ENCODE measurements at places on chromosomes 4 and X. TPM values are rescaled to one million over a fixed set of nuclear protein-coding genes. Genes with fewer than 3 reads are reported as not detected.

- no peak for DNase-seq
These were observed 239.4 kb upstream of the CTSO start for GRCh38 chr4:156193106-156193505.

Gene ZNF595
- 9.9 TPM for total RNA-seq

DNA sequence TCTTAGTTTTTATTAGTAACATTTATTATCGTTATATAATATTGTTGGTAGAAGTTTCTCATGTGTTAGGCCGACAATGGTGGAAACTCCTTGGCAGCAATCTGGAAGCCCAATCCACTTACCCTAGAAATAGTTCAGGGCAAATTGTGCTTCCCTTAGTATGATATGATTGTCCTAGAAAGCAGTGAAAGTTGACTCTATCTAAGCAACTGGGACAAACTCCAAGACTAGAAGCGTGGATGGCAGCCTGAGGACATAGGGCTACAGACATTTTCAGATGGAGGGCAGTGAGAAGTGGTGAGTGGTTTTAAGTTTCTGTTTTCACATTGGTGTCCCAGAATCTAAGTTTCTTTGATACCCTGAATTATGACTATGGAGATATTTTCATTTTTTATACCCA lies 63.3 kb upstream of the TRPC3 start:
- no peak for DNase-seq

DNA sequence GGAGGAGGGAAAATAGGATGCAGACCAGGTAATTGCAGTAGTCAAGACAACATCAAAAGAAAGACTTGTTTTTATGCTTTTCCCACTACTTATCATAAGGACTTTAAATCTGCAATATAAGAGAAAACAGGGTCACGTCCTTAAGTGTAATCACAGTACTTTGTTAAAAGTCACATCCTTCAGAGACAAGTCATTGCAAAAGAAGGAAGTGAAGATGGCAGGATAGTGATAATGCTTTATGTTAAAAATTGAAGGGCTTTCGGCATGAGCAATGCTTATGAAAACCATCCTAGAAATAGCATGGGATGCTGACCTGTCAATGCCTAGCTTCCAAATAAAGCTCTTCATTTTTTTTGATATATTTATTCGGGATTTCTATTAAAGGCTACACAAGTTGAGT lies 110.2 kb upstream of the TENM3 start:
- DNase-seq, result no peak

DNA sequence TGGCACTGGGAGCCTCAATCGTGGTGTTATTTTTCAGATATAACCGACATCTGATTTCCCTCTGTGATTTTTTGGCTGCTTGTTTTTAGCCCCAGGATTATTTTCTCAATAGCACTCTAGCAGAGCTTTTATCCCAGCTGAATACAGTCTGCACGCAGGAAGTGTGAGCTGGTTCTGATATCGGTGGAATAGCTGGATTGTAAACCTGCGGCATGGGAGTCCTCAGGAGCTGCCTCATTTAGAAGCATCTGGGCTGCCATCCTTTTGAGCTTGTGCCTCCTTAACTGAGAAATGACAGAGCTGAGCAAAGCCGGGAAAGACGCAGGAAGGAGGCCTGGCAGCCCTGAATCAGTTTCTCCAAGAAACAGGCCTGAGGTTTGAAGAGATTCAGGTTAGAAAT lies 28.4 kb upstream of the GRPEL1 start:
- no peak for DNase-seq

Gene NMU
- total RNA-seq, result 8.2 TPM

Measured in epithelial cell of proximal tubule (primary cell).